ENCODE measurements at places on chromosomes 5 and 9. TPM values are rescaled to one million over a fixed set of nuclear protein-coding genes. Genes with fewer than 3 reads are reported as not detected.
A peak's percentile ranks its signal among the peaks of the same experiment; 100 is the strongest.

GRCh38 chr9:116247791-116248374 lies 94.3 kb downstream of the PAPPA start:
- no peak for DNase-seq

- DNase-seq = no peak
Measured at GRCh38 chr5:127041571-127041970, 11.2 kb upstream of the MARCHF3 start.

GRCh38 chr5:4906786-4907185 lies 233.3 kb upstream of the ADAMTS16 start:
- no peak for DNase-seq

DNA sequence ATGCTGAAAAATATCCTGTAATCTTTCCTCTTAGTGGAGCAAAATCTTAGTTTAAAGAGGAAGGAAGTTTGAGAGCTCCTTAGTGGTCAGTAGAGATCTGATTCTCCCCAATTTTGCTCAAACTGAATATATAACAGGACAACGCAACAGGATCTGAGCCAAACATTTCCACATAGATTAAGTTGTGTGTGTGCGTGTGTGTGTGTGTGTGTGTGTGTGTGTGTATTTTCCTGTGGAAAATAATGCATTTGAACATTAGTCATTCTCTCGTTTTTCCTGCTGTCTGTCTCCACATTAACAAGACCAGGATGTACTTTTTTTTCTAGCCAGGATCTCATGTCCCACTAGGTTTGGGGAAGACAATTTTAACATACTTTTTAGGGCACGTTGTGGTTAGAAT lies 312.1 kb upstream of the CDH18 start:
- no peak for DNase-seq

DNA sequence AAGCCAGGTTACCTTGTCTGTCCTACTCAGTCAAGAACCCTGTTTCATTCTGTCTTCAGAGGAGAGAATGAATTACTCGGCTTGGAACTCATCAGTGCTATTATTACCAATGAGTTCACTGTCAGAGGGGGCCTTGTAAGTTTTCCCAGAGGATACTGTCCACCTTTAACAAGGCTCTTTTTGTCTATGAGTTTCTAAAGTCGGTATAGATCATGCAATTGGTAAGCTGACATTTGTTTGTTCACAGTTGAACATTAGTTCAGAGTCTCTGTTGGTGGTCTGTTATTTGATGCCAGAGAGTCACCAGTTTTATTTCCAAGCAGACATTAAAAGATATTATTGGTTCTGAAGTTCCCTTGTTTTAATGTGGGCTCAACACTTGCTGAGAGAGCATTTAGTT lies 58.1 kb upstream of the DHFR start:
- DNase-seq = no peak

GRCh38 chr5:134046801-134047686 lies 42.3 kb upstream of the VDAC1 start:
- no peak for DNase-seq

Gene ENTPD2
- polyA plus RNA-seq = not detected

DNA sequence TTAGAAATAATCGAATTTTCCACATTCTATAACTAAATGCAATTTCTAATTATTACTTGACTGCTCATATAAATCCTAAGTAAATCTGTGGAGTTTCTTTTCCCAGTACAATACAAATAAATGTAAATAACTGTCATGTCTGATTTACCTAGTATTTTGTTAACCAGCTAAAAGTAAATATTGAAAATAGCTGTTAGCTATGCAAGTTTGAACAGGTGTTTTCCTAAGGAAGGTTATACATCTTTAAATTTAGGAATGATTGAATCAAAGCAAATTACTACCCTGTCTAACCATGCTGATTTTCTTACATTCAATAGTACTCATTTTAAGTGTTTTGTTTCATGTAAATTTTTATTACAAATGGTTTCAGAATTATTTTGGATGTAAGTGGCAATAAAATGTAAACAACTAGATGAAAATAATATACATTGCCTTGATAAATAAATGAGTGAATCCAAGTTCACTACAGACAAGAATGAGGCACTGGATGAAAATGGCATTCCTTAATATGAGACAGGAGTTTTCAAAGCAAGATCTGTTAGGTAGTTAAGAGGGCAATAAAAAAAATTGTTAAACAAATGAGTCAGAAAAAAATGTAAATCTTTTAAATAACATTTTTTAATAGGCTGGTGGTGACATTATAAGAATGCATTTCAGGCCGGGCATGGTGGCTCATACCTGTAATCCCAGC lies 15.8 kb downstream of the MCIDAS start:
- no peak for DNase-seq

DNA sequence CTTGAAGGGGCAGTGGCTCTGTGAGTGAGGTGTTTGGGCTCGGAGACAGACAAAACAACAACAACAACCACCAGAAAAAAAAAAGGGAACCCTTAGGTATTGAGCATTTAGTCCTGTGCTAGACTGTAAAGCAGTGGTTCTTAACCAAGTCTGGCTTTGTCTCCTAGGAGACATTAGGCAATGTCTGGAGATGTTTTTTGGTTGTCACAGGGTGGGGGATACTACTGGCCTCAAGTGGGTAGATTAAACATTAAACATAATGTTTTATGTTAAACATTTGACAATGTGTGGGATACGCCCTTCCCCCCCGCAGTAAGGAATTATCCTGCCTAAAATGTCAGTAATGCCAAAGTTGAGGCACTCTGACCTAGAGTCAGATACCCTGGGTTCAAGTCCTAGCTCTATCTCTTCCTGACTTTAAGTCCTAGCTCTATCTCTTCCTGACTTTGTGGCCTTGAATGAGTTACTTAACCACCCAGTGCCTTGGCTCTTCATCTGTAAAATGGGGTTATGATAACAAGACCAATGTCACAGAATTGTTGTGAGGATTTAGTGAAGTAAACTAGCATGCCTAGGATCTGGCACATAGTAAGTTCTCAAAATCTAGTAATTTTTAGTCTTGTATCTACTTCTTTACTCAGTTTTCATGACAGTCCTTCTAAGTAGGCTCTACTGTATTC lies 1.8 kb downstream of the TRIM32 start:
- DNase-seq = no peak

Gene ENTPD8
- not detected for polyA plus RNA-seq

DNA sequence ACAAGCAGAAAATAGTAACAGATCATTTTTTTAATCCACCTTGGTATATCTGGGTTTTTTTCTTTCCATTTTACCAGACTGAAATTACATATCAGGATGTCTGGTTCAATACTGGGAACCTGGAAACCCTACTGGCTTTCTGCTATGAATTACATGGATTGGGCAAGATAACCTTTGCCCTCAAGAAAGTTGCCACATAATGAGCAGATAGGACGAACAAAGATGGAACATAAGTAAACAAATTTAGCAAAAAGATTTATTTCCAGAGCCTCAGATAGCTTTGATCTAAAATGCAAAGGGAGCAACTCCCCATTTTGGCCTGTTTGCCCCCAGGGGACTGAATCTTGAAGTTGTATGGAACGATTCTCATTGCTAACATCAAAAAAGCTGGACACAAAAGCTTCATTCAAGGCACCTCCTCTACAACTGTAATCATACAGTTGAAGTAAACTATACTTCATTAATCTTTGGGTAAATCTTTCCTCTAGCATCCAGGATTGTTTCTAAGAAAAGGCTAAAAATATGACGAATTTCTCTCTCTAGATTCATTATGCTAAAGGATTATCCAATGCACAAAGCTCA lies 131.6 kb upstream of the PTGER4 start:
- DNase-seq = no peak

GRCh38 chr5:1127959-1128785 lies 16.3 kb upstream of the SLC12A7 start:
- no peak for DNase-seq

Gene RABGAP1
- 56.4 TPM for polyA plus RNA-seq

DNA sequence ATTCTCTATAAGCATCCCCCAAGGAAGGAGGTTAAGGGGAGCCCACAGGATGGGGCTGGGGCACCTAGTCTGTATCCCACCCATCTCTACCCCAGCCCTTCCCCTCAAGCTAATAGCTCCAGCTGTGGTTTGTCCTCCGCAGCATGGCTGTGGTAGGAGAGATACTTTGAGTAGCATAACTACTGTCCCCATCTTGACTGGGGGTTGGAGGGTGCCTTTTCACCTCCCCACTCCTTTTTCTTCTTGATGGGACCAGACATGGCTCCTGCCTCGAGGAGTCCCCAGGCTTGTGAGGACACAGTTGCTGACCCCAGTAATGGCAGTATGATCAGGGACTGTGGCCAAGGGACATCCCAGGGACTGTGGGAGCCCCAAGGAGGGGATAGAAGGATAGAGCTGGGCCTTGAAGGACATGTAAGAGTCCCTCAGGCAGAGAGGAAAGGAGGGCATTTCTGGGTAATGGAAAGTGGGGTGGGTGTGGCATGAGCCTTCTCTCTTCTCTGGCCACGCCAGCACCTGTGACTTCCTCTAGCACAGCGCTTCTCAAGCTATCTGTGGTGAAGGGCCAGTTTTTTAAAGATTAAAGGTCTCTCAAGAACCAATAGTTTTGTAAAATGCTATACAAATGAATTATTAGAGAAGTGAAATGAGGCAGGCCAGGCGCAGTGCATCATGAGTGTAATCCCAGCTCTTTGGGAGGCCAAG lies 14.0 kb downstream of the OLFML2A start:
- no peak for DNase-seq

- DNase-seq = no peak
Measured at GRCh38 chr5:95801961-95802360, 20.6 kb downstream of the GLRX start.

- no peak for DNase-seq
Measured at GRCh38 chr9:69499407-69499806, 172.8 kb downstream of the APBA1 start.

- no peak for DNase-seq
Measured at GRCh38 chr9:124164811-124165210, 92.9 kb upstream of the NEK6 start.

Gene GFPT2
- polyA plus RNA-seq = 13.9 TPM

DNA sequence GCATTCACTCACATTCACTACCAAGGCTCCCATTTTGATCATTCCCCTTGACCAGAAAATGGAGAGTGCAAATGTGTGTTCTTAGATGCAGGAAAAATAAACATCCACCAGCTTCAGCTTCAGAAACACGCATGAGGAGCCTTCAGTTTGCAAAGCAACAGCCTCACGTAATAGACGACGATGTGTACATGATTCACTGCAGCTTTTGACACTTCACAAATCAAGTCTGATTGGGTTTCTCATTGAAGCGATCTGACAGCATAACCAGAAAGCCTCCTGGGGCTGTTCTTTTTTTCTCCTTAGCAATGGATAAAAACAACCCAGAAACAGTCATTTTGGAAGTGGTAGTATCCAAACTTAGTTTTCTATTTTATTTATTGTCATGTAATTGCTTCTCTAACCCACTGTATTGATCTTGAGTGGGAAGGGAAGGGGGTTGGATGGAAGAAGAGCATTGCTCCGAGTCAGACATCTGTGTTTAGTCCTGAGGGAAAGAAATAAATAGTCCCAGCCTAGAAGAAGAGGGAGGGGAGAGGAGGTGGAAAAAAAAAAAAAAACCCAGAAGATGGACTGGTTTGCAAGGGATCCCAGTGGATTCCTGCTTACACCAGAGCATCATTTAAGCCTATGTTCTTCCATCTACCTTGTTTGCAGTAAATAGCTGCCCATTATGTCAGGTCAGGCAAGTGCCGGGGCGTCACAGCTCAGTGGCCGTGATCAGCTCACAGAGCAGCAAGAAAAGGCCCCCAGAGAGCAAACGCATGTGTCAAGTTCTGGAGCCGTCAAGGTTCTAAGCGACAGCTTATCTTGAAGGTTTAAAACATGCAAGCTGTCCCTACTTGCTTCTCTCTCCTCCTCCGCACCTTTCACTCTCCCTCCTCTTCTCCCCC lies 190.2 kb upstream of the SNX2 start:
- DNase-seq = no peak

DNA sequence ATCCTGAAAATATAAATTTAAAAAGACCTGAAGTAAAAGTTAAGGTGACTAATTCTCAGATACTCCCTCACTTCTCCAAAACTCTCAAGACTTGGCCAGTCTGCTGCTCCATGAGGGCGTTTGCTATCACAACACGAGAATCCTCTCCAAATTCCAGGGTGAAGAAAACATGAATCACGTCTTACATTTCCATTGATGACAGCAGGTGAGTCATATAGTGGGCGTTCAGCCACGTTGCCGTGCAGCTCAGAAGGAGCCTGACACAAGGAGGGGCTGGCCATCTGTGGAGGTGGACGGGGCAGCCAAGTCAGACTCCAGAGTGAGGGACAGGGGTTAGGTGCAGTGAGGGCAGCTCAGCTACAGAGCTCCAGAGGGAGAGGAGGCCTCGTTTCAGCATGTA lies 555.1 kb upstream of the ADAMTS16 start:
- DNase-seq = no peak

DNA sequence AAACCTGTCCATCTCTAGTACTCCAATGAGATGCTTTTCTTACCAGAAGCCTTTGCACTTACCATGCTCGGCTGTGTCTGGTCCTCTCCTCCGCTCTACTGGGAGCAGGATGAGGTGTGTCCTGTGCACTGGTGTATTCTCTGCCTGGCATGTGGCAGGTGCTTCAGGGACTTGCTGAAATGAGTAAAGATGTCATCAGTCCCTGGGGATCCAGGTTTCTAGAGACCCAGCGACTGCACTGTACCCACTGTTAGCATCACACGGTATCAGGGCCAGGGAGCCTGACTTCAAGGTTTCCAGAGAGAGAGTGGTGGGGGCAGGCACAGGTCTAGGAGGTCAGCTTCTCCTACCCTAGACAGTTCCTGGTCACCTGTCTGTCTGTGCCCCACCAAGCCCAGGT lies 10.5 kb downstream of the PTTG1 start:
- no peak for DNase-seq

- no peak for DNase-seq
Measured at GRCh38 chr9:109715344-109715743, 64.7 kb upstream of the PALM2AKAP2 start.

DNA sequence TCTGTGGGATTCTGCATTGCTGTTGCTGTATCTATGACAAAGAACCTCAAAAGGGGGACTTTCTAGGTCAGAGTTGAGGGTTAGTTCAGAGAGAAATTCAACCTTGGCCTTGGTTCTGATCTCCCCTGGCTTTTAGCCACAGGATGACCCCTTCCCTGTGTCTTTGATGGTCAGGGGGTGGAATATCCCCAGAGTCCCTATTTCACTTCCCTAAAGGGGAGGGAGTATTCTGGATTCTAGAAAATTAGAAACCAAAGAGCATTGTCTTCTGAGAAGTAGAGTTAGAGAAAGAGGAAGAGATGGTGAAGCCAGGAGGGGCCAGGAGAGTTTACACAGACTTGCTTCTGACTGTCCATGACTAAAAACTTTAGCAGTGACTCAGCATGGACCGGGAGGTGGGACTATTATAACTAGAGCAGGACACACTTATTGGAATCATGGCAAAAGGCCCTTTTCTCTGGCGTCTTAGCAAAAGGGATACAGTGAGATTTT lies 56.2 kb upstream of the LPAR1 start:
- peak; percentile 44 for DNase-seq

Gene WNT8A
- not detected for polyA plus RNA-seq

Gene BHMT
- not detected for polyA plus RNA-seq

Gene CCNO
- not detected for polyA plus RNA-seq

DNA sequence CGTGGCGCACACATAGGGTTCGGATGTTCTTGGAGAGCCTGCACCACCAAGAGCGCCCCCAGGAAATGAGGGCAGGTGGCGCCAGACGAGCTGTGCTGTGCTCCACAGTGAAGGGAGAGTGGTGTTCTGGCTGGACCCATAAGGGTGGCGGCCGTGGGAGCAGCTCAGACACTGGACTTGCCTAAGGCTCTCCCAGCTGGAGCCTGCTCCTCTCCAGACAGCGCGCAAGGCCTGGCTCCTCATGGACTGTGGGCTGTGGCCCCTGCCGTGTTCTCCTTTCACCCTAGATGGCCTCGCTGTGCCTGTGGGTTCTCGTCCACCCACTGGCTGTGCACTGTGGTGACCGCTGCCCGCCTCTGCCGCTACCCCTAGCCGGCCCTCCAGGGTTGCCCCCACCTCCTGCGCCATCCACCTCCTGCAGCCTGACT lies 92.9 kb downstream of the EHMT1 start:
- no peak for DNase-seq
